ENCODE measurements at places on chromosomes 6 and 20.

DNA sequence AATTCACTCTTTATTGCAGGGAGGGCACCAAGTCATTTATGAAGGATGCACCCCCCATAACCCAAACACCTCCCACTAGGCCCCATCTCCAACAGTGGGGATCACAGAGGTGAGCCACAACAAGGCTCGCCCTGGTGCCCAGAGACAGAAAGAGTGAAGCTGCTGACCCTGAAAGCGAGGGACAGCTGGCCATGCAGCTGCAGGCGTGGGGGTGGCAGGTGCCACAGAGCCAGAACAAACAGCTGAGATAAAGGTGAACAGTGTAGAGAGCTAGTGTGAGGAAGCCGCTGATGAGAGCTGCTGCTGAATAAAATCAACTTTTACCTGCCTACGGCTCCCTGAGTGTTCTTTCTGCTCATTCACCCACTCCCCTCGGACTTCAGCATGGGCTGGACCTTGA lies 18.8 kb upstream of the RGS17 start:
- no peak for DNase-seq

- no peak for DNase-seq
Observed at GRCh38 chr6:156114541-156114940, 658.9 kb upstream of the NOX3 start.

GRCh38 chr6:162442687-162443086 lies 284.9 kb downstream of the PRKN start:
- DNase-seq, result no peak

DNA sequence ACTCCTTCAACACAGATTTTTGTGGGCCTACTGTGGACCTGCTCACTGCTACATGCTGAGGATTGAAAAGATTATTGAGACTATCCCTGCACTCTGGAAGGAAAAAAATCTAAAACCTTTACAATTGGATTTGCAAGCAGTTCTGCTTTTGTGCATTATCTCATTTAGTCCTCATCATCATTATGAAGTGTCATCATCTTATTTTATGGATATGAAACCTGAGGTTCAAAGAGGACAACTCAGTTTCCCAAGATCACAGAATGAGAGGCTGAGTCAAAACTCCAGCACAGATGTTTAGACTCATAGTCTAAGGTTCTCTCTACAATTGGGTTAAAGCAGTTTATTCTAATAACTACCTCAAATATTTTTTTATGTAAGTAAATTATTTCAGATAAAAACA lies 160.2 kb upstream of the MARCKS start:
- no peak for DNase-seq

GRCh38 chr6:32195652-32195901 lies 3.1 kb upstream of the GPSM3 start:
- DNase-seq, result peak; percentile 99

- peak; percentile 71 for DNase-seq
Observed at GRCh38 chr6:33344701-33345697, 27.5 kb upstream of the ZBTB22 start.

DNA sequence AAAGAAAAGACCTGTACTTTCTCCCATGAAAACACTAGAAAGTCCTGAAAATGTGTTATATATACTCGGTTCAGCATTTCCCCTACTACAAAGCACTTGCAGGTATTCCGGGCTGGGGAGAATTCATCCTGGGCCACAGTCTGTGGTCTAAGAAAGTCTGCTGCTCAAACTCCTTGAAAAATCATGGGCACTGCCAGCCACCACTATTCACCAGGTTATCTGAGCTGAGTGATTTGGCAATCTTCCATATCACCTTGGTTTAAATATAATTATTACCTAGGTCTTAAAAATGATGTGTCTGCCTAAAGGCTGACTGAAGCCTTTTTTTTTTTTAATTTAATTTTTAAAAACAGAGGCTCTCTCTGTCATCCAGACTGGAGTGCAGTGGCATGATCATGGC lies 11.3 kb downstream of the FKBP5 start:
- peak; percentile 8 for DNase-seq

DNA sequence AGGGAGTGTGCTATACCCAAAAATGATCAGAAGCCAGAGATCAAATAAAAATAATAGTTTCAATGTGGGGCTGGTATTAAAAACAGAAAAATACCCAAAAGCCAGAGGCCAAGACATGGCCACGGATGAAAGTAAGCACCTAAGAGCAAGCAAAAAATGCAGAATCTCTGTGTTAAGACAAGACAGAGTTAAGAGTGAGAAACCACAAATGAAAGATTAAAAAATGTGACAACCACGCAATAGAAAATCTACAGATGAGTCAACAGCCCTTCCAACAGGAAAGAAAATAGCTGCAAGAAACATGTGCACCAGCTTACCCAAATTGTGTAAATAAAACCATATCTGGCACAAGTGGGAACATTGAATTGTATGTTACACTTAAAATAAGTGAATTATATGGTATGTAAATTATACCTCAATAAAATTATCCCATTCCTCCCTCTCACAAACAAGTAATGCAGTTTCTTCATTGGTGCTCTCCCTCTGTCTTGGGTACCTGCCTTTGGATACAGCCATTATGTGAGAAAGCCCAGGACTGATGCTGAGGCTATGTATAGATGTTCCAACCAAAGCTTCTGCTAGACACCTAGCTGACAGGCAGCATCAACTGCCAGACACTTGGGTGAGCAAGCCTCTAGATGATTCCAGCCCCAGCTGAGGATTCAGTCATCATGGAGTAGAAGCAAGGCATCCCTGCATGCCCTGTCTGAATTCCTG lies 55.3 kb upstream of the UFL1 start:
- no peak for DNase-seq

GRCh38 chr20:859751-860231 lies 26.3 kb downstream of the FAM110A start:
- no peak for DNase-seq

- DNase-seq, result no peak
Observed at GRCh38 chr6:121694801-121695251, 259.4 kb downstream of the GJA1 start.
